ENCODE measurements at places on chromosomes 2 and 18.

DNA sequence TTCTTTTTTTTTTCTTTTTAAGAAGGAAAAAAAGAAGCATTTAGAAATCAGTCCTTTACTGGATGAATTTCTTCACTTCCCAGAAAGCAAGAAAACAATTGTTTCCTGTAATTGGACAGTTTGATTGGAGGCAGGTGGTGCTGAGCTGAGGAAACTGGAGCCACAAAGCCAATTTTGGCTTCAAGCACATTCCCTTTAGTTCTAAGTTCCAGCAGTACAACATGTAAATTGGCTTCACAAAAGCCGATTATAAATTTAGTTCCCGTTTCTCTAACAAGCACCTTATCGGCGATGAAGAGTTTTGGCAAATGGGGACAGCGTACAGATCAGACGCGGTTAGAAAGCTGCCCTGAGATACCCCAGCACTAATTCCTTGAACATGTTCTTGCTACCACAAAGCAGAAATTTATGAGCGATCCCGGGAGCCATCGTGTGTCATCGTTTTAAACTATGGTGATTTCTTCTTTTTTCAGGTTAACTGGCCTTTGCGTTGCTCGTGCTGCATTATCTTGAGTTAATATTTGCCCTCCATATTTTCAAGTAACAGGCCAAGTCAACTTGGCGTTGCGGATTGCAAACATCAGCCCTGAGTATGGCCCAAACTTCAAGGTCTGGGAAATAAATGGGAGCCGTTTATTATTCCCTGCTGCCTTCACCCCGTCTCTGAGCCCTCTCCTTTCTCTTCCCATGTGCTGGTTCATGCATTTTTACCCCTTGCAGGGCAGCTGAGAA lies 190.4 kb upstream of the ID2 start:
- DNase-seq = no peak

- DNase-seq = peak; percentile 25
Observed at GRCh38 chr2:208545403-208546042, 138.9 kb downstream of the PTH2R start.

DNA sequence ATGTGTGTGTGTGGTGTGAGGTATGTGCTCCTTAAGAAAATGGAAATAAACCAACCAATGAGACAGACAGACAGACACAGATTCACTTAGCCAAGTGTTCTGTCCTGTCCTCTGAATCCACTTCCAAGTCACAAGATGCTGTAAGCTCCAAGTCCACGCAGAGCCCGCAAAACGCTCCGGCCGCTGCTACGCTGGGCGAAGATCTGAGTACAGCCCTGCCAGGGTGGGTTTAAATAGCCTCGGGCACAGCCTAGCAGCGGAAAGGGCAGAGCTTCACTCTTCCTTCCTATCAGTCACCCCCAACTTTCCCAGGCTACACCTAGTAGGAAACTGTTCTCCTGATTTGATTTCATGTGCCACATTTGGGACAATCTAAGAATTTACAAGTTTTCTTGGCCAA lies 121.2 kb upstream of the ANKRD30BL start:
- DNase-seq = no peak

- no peak for DNase-seq
Observed at GRCh38 chr2:240419723-240420122, 15.7 kb upstream of the GPC1 start.

DNA sequence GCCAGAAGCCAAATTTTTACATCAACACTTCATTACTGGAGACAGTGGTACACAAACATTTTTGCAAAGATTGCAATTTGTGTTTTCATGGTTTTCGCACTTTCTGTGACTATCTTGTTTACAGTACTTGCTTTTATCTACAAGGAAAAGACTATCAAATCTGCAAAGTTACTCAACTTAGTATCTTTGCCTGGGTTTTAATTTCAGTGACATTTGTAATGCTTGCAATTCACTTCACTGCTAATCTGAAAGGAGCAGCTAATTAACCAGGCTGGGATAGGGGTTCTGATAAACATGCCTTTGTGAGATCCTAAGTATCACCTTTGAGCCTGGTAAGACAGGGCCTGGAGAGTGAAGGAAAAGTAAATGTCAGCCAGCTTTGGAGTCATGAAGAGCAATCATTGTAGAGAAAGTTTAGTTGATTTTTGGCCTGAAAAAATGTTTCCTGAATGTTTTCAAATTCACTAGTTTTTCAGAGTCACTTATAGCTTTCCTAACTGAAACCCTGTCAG lies 194.2 kb downstream of the RIT2 start:
- no peak for DNase-seq

GRCh38 chr2:134386310-134386709 lies 132.4 kb downstream of the MGAT5 start:
- no peak for DNase-seq

- no peak for DNase-seq
Observed at GRCh38 chr2:109410039-109410815, 203.5 kb downstream of the SEPTIN10 start.

DNA sequence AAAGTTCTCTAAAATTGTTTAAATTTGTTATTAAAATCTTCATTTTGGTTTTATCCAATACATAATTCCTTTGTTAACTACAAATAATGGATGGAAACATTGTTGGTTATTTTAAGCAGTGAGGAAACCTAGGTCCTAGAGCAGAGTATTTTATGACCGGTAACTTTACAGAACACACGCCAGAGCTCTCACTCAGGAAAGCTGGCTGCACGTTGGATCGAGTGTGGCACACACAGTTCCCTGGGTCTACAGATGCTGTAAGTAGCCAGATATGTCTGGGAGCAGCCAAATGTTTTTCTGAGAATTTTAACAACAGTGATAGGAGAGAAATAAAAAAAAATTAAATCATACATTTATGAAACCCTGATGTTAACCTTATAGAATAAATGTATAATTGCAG lies 264.4 kb downstream of the ZNF407 start:
- DNase-seq = no peak

DNA sequence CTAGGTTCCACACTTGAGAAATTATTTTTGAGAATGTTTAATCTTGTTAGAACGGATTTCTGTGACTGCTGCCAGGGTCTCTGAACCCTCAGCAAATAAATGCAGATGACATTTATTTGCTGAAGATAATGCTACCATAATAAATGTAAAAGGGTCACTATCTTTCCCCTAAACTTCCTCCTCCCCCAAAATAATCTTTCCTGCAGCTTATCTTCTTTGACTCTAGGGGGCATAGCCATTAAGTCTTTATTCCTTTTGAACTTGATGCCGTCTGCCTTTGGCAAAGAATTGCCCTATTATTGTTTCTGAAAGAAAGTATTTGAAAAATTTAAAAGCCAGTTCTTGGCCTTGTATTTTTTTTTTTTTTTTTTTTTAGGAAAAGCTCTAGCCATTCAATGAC lies 63.6 kb upstream of the ACSL3 start:
- no peak for DNase-seq

DNA sequence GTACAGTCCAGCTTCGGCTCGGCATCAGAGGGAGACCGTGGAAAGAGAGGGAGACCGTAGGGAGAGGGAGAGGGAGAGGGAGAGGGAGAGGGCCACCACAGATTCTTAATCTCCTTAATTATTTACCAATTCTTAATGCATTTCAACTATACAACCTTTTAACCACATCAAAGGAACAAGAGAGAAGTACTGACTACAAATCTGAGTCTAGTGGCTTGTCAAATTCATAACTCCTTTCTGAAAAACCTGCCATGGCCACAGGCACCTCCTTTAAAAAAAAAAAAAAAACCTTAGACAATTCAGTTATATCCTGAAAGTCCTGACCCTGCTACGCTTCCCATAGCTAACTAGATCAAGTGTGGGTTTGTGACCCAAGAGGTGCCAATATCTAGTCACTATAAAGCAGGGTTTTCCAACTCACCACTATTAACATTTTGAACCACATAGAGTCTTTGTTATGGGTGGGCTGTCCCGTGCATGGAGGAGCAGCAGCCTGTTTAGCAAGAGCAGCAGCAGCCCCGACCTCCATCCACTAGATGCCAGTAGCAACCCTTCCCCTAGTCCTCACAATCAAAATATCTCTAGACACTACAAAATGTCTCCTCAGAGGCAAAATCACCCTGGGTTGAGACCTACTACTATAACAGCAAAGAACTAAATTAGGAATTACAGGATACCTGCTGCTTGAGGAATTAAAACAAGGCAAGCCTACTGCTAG lies 6.8 kb downstream of the ESCO1 start:
- no peak for DNase-seq

DNA sequence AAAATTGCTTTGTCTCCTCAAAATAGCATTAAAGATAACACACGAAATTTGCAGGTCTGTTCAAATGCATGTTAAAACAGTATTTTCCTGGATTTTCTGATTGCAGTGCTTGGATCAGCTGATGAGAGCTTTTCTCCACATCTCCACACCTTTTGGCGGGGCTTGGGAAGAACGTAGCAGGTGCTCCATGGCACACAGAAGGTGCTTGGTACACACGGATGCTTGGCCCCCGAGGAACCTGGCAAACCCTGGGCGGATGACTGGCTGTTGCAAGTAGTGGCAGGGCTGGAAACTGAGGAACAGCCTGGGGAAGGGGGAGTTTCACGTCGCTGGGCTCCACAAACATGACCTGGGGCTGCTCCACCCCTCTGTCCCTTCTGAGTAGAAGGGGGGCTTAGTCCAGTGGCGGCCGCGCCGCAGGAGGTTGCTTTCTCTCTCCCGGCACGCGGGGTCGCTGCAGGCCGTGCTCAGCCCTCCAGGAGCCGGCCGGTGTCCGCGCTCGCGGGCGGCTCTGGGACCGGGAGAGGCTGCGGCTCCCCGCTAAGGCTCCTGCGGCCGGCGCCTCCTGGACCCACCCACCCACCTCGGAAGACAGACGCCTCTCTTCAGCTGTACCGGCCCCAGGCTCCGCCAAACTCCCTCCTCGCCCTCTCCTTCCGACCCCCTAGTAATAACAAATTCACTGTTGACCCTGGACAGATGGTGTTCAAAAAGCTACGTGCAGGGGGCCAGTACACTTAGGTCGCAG lies 69.3 kb downstream of the MARCO start:
- peak; percentile 53 for DNase-seq

DNA sequence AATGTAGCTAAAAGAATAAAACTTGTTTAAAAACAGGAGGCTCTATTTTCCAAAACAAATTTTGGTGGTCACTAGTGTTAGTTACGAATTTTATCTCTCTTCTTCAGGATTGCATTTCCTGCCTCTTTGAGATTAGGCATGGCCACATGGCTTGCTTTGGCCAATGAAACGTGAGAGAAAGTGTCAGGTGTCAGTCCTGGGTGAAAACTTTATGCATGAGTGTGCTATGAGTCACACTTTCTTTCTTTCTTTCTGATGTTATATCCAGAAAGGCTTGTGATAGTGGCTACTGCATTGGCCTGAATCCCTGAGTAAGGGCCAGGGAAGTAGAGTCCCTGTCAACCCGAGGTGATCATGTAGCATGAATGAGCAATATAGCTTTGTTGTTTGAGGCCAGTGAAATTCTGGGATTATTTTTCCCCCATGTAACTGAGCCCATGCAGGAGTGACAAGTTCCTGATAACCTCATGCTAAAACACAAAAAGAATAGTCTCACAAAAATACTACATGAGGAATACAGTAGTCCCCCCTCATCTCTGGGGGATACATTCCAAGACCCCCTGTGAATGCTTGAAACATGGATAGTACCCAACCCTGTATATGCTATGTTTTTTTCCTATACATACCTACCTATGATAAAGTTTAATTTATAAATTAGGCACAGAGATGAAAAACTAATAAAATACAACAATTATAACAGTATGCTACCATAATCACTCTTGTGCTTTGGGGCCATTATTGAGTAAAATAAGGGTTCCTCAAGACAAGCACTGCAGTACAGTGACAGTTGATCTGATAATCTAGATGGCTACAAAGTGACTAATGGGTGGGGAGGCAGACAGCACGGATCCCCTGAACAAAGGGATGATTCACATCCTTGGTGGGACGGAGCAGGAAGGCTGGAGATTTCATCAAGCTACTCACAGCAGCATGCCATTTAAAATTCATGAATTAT lies 109.5 kb downstream of the CDC42EP3 start:
- no peak for DNase-seq

GRCh38 chr18:23276451-23276850 lies 141.2 kb downstream of the CABLES1 start:
- DNase-seq = no peak

DNA sequence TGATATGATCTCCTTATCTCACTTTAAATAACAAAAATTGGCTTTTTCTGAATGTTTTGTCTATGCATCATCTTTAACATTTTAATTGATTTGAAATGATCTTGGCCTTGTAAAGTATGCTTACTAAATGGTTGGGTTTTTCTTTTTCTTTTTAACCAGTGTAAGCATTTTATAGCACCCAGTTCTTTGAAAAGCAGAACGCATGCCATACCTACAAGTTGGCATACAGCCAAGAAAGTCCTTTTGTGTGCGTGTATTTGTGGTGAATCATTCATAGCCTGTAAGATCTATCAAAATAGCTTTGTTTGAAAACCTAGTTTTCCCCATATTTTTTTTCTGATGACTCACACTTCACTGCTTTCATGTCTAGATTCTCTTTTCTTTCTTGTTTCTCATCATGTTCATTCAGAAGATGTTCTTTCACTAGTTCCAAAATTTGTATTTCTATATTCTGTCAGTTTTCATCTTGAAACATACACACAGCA lies 4.1 kb upstream of the VRK2 start:
- peak; percentile 13 for DNase-seq

GRCh38 chr2:168519534-168520308 lies 63.6 kb downstream of the CERS6 start:
- DNase-seq = no peak

GRCh38 chr2:85718009-85718391 lies 23.8 kb downstream of the GNLY start:
- no peak for DNase-seq

GRCh38 chr2:55861733-55862132 lies 61.8 kb downstream of the EFEMP1 start:
- no peak for DNase-seq

DNA sequence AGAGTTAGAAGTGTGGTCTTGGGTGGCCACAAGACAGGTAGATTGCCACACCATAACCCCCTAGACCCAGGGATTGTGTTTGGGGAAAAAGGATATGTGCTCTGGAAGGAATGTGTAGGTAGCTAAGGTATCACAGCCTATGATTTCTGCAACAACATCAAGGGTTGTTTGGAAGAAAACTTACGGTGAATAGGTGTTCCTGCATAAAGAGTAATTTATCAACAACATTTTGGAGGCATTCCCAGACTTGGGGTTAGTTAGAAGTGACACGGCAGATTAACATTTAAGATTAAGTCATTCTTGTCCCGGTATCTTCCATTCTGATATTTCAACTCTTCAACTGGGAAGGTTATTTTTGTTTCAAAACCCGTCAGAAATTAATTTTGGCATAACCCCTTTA lies 65.5 kb downstream of the SPP2 start:
- DNase-seq = no peak

- no peak for DNase-seq
Observed at GRCh38 chr2:102111823-102112222, 30.7 kb upstream of the IL1R1 start.

GRCh38 chr2:9150568-9150900 lies 56.1 kb upstream of the ASAP2 start:
- no peak for DNase-seq

DNA sequence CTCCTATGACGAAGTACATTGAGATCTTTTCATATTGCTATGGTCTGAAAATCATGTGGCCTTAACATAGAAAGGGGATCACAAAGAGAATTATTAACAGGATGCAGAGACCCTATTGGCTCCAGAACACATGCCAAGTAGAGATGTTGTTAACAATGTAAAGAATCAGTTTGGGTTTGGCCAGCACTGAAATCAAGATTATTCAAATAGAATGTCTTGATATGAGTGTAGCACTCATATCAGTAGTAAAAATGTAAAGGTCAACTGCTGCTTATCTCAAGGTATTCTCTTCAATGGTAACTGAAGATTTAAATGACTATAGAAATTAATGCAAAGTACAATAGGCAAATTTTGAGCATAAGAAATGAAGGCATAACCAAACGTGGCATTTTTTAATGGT lies 262.8 kb downstream of the PTH2R start:
- no peak for DNase-seq

All from T47D (cell line).